ENCODE measurements at places on chromosomes 16 and 17. TPM values are rescaled to one million over a fixed set of nuclear protein-coding genes. Genes with fewer than 3 reads are reported as not detected.

GRCh38 chr16:12323007-12323758 lies 346.6 kb downstream of the SNX29 start:
- no peak for DNase-seq

Gene G6PC1
- total RNA-seq: 271 TPM

- DNase-seq: no peak
Observed at GRCh38 chr17:8137645-8138373, 13.9 kb upstream of the HES7 start.

DNA sequence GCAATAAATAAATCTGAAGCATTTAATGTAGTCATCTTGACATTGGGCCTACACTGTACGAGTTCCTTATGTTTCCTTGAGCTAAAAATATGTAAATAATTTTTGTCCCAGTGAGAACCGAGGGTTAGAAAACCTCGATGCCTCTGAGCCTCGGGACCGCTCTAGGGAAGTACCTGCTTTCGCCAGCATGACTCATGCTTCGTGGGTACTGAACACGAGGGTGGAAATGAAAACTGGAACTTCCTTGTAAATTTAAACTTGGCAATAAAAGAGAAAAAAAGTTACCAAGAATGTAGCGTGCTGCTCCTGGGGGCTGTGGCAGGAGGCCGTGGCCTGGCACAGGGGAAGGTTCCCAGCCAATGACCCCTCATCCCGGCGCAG lies 74.1 kb downstream of the SOCS1 start:
- DNase-seq: no peak

GRCh38 chr16:927931-928330 lies 42.9 kb downstream of the LMF1 start:
- no peak for DNase-seq

DNA sequence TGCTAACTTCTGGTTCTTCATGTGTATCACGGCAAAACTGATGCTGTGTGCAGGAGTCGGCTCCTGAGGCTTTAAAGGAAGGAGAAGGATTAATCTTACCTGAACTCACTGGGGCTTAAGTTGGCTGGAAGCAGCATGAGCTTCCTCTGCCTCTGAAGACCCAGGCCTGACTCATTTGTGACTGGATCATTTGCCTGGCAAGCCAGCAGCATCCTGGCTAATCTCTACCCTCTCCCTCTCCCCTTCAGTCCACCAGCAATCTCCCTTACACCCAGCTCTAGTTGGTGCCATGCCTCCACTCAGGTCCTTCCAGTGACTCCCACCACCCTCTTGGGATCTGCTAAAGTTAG lies 150.3 kb downstream of the IRX3 start:
- DNase-seq: no peak

DNA sequence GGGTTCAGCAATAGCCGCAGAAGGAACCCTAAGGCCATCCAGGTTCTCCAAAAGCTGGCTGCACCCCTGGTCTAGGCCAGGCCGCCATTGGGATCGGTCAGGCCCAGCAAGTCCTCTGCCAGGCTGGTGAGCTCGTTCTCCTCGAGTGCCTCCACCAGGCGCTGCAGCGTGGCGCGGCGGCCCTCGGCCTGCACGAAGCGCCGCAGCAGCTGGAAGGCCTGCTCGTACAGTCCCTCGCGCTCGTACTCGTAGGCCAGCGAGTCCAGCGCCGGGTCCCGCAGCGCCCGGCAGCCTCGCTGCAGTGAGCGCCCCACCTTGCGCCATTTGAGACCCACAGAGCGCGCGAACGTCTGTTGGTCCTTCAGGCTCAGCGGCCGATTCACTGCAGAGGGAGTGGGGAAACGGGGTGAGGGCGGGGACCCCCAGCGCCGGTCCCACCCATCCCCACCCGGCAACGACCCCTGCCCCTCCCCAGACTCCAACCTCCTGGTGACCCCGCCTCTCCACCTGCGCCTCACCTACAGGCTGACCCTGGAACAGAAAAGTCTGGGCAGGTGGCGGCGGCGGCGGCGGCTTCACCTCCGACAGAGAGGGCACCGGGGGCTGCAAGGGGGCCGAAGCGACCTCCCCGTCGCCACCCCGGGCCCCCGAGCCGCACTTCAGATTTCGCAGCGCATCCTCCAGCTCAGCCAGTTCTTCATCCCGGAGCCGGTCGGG lies 3.9 kb upstream of the B3GNT9 start:
- DNase-seq: no peak

- no peak for DNase-seq
Observed at GRCh38 chr16:64380751-64381150, 741.1 kb downstream of the CDH11 start.

DNA sequence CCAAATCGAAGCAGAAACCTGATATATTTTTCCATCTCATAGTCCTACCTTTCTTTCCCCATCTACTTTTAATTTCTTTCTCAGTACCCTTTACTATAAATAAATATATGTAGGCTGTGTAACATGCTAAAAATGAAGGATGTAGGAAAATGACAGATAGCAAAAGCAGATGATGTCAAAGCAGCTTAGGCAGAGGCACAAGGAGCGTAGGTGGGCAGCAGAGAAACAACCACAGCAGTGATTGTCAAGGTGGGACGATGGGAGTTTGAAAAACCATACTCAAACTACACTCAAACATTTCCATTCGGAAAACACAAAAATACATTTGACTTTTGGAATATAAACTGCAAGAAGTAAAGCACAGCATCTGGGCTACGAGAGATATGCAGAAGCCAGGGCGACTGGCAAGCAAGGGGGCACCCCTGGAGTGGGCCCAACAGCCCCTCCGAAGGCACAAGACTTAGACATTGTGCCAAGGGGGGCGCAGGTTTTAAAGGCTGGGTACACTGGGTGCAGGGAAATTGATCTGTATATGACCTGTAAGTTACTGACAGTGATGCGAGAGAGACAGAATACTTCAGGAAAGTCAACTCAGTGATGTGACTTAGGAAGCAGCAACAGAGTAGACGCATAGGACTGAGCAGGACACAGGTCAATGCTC lies 31.1 kb downstream of the SNN start:
- no peak for DNase-seq

Gene KIF2B
- not detected for total RNA-seq

GRCh38 chr17:8712698-8713097 lies 31.9 kb downstream of the CCDC42 start:
- DNase-seq: no peak

Gene ABR
- 12.9 TPM for total RNA-seq

Gene CCDC154
- not detected for total RNA-seq

Gene NLRC3
- total RNA-seq: 2.2 TPM

- DNase-seq: no peak
Observed at GRCh38 chr17:38908676-38909181, 16.7 kb upstream of the LASP1NB start.

- DNase-seq: no peak
Observed at GRCh38 chr16:55499281-55499680, 9.6 kb upstream of the LPCAT2 start.

All from liver (tissue), 10 donors.